ENCODE measurements at places on chromosomes 3 and 15.
A peak's percentile ranks its signal among the peaks of the same experiment; 100 is the strongest.

- DNase-seq: no peak
Observed at GRCh38 chr3:21654662-21655061, 96.3 kb downstream of the ZNF385D start.

DNA sequence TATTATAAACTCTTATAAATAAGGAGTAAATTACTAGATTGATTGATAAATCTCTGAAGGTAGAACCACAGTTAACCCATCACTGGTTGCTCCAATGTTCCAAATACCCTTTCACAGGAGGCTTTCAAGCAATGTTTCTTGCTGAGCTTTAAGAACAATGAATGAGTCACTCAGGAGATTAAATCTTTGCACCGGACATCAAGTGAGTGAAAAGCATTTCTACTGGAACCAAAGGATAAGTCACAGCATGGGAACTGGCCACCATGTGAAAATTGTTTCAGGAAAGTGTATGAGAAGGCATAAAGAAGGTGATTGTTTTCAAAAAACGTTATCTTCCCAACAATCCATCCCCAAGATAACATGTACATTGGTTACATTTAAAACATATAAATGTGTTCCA, 90.6 kb downstream of the CNTN3 start:
- no peak for DNase-seq

GRCh38 chr15:83132861-83133523, 25.5 kb downstream of the TM6SF1 start:
- DNase-seq: no peak

- DNase-seq: peak; percentile 62
Observed at GRCh38 chr3:177426878-177427495, 229.7 kb upstream of the TBL1XR1 start.

- DNase-seq: no peak
Observed at GRCh38 chr3:54928046-54928770, at the start of gene LRTM1. LRTM1 (minus strand) TSS chr3:54928059; CDS start chr3:54927911, 148 bp downstream.

GRCh38 chr15:33243869-33244268, 49.4 kb upstream of the FMN1 start:
- no peak for DNase-seq

DNA sequence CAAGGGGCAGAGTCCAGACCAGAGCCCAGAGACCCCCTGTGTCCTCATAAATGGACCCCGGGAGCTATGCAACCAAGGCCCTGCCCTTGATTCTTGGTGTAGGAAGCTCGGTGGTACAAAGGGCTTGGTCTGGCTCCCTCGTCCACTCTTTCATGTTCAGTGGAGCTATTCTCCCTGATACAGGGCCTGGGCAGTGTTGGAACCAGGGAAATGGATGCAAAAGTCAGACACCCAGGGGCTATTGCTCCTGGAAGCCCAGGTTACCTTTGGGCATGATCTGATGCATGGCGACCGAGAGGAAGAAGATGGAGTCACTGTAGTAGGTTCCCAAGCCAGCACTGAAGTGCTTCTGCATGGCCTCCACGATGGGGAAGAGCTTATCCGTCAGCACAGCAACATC, 44.5 kb downstream of the XXYLT1 start:
- no peak for DNase-seq

- DNase-seq: no peak
Observed at GRCh38 chr3:2303566-2303965, 204.9 kb downstream of the CNTN4 start.

- no peak for DNase-seq
Observed at GRCh38 chr15:79943820-79944219, 27.2 kb downstream of the BCL2A1 start.

- no peak for DNase-seq
Observed at GRCh38 chr3:127158614-127159229, 34.2 kb upstream of the PRR23E start.

DNA sequence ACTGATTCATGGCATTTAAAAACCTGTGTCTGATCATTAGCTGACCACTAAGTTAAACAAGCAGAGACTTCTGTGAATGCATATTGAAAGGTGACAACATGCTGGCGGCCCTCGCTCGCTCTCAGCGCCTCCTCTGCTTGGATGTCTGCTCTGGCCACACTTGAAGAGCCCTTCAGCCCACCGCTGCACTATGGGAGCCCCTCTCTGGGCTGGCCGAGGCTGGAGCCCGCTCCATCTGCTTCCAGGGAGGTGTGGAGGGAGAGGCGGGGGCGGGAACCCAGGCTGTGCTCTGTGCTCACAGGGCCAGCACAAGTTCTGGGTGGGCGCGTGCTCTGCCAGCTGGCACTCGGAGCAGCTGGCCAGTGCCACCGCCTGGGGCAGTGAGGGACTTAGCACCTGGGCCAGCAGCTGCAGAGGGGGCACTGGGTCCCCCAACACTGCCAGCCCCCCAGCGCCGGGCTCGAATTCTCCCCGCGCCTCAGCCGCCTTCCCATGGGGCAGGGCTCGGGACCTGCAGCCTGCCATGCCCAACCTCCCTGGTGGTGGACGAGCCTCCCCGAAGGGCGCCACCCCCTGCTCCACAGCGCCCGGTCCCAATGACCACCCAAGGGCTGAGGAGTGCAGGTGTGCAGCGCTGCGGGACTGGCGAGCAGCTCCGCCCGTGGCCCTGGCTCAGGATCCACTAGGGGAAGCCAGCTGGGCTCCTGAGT, 252.4 kb downstream of the ZIC4 start:
- DNase-seq: no peak

DNA sequence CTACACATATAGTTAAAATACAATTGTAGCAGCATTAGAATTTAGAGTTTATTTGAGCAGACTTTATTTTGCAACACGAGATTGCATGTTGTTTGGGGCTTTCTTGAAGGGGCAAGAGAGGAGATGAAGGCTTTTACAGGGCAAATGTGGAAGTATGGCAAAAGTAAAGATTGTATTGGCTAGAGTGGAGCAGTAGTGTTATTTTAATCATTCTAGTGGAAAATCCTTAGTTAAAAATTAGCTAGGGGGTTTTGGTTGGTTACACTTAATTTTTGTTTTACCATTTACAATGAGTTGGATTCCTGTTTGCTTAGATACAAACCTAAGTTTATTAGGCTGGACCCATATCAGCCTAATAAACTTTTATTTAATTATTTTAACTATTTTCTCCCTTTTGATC, 4.6 kb downstream of the OR5H15 start:
- no peak for DNase-seq

- no peak for DNase-seq
Observed at GRCh38 chr3:159813822-159814531, 174.7 kb upstream of the IL12A start.

DNA sequence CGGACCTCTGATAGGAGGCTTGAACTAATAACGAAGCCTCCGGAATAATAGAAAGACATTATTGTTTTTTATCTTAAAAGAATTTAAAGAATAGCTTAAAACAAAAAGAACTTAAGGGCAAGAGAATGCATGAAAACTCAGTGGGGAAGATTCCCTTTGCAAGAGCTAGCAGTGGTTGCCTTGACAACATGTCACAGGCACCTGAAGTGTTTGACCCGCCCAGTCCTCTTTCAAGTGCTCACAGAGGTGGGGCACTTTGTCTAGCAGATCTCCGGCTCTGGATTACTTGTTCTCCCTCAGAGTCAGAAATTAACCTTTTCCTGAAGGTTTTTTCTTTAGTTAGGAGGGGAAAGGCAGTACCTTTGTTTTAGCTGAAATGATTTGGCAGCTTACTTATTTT, 37.8 kb downstream of the LARS2 start:
- no peak for DNase-seq

- no peak for DNase-seq
Observed at GRCh38 chr15:66598095-66598815, 32.5 kb upstream of the LCTL start.

DNA sequence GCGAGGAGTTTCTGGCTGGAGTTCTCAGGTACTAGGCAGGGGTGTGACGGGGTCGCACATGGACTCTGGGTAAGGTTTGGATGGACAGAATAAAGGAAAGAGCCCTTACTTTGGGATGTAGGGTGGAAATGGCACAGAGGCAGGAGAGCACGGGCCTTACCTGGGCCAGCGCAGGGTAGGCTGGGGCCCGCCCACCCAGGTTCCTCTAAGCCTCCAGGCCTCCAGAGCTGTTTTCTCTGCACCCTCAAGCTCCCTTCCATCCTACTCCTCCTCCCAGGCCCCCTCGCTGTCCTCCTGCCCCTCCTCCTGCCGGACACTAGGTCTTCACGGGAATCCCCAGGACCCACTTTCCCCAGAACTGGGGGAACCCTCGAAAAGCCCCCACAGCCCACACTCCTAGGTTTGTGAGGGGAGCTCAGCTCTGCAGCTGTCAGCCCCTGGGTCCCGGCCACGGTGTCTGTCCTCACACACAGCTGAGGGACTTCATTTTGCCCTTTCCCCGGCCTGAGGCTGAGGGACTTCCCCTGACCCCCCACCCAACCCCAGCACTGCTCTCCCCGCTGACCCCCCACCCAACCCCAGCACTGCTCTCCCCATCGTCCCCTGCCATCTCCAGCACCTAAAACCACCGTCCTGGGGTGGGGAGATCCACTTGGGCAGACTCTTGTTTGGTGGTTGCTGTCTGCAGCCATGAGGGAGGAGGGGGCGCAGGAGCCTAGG, 53.0 kb upstream of the PCSK6 start:
- no peak for DNase-seq

GRCh38 chr3:185049710-185050109, 103.2 kb downstream of the C3orf70 start:
- DNase-seq: no peak

GRCh38 chr3:115975353-115975752, 352.0 kb downstream of the GAP43 start:
- DNase-seq: no peak

GRCh38 chr15:47724346-47724745, 7.0 kb downstream of the SEMA6D start:
- no peak for DNase-seq

DNA sequence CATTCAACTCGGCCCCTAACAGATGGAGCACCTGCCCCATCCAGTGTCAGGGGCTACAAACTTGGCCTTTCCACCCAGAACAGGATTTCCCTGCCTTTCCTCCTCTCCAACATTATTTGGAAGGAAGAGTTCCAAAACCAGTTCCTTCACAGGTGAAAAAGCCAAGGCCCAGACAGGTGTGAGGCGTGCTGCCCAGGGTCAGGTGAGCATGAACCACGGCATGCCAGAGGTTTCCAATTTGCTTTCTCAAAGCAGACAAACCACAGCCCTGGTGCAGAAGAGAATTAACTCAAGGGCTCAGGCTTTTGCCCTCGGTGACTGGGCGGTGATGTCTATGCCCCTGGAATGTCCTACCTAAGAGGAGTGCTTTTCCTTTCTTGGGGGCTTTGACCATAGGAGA, 43.2 kb downstream of the LDHAL6B start:
- no peak for DNase-seq

DNA sequence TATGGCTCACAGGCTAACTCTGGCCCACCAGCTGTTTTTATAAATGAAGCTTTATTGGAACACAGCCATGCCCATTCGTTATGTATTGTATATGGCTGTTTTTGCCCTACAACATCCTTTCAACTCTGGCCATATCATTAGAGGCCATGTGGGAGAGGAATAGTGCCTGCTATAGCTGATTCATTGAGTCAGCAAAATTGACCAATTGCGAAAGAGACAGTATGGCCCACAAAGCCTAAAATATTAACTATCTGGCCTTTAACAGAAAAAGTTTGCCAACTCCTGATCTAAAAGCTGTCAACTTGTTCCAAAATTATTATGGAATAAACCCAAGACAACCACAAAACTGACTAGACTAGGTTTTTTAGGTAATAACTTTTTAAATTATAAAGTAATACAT, 1.4 kb downstream of the NR1I2 start:
- no peak for DNase-seq

- DNase-seq: no peak
Observed at GRCh38 chr3:13002398-13003124, 70.7 kb downstream of the IQSEC1 start.

DNA sequence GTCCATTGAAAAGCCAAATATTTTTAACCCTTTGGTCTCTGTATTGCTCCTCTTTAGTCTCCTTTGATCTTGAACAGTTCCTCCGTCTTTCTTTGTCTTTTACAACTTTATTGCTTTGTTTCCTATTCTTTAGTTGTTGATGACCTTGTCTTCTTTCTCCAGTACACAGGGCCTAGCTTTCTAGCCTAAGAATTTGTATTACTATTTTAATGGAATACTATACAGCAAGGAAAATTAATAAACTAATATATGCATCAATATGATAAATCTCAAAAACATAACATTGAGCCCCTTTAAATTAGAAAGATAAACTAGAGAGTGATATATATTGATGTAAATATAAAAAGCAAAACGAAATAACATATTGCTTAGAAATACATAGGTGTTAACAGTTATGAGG, 88.7 kb downstream of the NR1D2 start:
- no peak for DNase-seq

DNA sequence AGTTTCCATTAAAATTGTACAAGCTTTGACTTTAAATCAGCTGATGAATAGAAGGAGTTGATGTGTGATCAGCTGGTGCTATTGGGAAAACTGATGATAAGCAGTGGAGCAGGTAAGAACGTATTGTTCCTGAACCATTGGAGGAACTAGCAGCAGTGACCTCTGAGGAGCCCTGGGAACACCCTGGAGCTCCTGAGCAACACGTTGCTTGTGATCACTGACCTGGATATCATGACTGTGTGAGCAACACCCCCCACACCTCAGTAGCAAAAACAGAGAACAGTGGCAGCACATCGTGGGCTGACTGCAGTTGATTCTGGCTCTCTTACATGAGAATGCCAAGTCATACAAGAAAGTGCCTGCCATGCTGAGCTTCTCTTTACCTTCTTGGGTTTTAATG, 72.9 kb downstream of the BLM start:
- DNase-seq: no peak

DNA sequence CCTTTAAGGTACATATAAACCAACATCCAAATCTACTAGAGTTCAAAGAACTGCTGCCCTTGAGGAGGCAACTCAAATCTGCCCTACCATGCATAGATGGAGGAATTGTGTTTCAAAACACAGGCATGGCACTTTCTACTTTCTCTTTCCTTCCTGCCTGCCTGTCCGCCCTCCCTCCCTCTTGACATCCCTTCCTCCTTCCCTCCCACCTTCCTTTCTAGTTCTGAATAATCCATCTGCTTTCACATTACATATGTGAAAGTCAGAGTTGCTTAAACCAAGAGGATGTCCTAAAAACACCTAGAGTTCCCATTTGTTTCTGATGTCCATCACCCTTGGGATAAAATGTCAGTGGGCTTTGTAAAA, 537.6 kb downstream of the FOXP1 start:
- no peak for DNase-seq

GRCh38 chr15:70156671-70157271, 59.1 kb upstream of the TLE3 start:
- DNase-seq: no peak

DNA sequence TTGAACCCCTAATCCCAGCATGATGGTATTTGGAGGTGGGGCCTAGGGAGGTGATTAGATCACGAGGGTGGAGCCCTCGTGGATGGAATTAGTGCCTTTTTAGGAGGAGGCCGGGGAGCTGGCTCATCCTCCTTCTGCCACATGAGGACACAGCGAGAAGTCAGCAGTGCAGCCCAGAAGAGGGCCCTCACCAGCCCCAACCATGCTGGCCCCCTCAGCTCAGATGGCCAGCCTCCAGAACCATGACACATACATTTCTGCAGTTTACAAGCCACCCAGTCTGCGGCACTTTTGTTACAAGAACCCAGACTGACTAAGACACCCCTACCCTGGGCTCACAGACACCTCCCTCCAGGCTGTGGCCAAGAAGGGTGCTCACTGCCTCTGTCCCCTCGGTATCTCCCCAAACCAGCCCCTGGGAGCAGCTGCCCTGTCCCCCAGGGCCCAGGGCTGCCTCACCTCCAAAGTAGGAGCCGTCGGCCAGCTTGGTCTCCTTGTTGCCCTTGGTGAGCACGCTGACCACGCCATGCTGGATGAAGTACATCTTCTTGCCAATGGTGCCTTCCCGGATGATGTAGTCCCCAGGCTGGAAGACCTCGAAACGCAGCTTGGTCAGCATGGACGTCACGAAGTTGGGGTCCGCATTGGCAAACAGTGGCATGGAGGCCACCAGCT, 44.1 kb downstream of the HCN4 start:
- DNase-seq: no peak

Data from stimulated activated naive CD4-positive, alpha-beta T cell treated with Interleukin-2 at 50 U/mL for 16 hours (primary cell).